ENCODE measurements at places on chromosomes 13 and 19.

DNA sequence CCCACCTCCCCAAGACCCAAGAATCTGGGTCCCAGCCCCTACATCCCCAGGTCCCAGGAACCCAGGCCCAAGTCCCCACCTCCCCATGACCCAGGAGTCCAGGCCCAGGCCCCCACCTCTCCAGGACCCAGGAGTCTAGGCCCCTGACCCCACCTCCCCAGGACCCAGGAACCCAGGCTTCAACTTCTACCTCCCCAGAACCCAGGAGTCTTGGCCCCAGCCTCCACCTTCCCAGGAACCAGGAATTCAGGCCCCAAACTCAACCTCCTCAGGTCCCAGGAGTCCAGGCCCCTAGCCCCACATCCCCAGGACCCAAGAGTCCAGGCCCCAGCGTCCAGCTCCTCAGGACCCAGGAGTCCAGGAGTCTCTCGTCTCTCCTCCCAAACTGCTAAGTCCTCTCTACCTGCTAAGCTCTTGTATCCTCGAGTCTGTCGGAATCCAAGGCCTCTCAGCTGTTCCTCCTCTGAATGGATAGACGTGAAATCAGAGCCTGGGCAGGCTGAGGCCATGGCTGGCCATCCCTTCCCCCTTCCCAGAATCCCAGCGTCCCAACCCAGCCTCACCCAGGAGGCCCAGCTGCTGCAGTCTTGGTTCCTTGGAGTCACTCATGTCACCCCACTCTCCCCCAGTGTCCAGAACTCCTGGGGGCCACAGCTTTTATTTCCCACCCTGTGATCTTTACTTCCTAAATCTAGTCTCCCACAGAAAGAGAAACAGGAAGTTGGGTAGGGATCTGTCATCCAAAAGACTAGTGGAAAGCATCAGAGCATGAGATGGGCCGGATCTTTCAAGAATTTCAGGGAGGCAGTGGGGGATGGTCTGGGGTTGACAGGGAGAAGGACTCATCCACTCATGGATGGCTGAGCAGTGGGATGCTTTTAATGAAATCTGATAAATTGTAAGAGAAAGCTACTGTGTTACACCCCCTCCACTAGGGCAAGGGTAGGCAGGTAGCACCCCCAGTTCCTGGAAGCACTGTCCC, at the start of gene CD209:
TSS of gene CD209 (minus strand) at position 632 of the 982 bp plus-strand sequence. CDS start at position 609, 23 bp downstream.
- no peak for DNase-seq

GRCh38 chr13:24252136-24252535, 57.2 kb upstream of the C1QTNF9 start:
- no peak for DNase-seq

- DNase-seq, result no peak
These were observed 442 bp upstream of the CDC16 start for GRCh38 chr13:114234266-114234644.

- peak; percentile 52 for DNase-seq
These were observed 15.3 kb downstream of the RAB3D start for GRCh38 chr19:11324079-11324661.

DNA sequence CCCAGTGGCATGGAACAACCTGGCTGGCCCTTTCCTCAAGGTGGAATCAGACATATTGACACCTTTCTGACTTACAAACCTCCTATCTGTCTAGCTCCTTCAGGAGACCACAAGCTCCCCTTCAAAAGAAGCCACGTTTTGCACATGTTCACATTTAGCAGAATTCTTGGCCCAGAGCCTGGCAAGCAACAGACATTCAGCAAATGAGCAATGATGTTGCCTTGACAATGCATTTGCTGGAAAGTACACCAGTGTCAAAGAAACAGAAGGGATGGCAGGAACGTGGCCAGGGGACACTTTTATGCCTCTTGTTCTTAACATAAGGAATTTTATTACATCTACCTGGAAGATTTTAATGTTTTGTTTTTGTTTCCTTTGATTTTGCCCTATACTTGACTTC, 85.5 kb upstream of the FGF14 start:
- peak; percentile 26 for DNase-seq

DNA sequence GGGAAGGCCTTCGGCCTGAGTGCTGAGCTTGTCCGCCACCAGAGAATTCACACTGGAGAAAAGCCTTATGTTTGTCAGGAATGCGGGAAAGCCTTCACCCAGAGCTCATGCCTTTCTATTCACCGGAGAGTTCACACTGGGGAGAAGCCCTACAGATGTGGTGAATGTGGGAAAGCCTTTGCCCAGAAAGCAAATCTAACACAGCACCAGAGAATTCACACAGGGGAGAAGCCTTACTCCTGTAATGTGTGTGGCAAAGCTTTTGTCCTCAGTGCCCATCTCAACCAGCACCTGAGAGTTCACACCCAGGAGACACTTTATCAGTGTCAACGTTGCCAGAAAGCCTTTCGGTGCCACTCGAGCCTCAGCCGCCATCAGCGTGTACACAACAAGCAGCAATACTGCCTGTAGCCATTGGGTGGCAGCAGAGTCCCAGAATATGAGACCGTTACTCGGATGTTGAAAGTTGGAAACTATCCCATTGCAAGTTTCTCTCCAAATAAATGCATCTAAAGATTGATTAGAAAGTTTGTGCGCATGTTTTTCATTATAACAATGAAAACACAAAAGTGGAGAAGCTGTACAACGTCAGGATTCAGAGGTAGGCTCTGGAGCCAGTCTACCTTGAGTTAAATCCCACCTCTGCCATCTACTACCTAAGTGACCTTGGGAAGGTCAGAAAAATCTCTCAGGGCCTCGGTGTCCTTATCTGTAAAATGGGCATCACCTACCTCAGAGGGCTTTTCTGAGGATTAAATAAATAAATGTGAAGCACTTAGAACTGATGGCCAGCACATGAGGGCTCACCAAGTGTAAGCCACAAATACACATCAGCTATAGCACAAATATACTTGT, 21.1 kb downstream of the ZNF473 start:
- no peak for DNase-seq

DNA sequence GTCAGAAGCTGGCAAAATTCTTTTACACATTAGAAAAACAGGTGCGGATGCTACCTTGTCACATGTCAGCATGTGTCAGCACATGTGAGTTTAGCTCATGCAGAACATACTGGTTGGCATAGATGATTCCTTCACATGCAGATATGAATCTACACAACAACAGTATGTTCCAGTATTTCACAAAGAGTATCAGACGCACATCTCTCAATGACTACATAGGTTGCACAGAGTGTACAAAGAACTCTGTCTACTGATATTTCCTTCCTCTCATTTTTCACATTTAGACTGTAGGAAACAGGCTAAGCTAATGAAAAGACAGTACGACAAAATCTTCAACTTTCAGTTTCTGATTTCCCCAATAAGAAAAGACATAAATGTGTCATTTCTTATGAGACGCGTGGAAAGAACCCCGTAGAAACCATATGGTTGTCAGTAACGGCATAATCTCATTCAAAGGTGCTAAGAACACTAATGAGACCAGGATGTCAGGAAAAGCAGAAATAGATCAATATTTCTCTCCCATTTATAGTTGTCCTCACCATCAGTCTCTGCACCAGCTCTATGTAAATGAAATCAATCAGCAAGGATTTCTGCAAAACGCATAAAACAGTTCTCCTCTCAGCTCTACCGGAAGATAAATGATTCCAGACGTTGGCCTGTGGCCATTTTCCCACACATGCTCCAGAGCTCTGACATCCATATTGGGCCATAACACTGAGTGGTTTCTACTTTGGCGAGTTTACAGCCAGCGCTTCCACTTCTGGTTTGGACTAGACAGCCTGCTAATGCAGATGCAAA, 81.2 kb downstream of the STARD13 start:
- DNase-seq, result peak; percentile 7

DNA sequence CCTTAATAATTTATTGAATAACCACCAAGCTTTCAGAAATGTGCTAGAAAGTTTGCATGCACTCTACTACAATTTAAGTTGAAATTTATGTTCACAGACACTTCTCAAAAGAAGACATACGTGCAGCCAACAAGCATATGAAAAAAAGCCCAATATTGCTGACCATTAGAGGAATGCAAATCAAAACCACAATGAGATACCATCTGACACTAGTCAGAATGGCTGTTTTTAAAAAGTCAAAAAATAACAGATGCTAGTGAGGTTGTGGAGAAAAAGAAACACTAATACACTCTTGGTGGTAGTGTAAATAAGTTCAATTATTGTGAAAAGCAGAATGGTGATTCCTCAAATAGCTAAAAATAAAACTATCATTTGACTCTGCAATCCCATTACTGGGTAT, 308.8 kb upstream of the PCDH9 start:
- no peak for DNase-seq

DNA sequence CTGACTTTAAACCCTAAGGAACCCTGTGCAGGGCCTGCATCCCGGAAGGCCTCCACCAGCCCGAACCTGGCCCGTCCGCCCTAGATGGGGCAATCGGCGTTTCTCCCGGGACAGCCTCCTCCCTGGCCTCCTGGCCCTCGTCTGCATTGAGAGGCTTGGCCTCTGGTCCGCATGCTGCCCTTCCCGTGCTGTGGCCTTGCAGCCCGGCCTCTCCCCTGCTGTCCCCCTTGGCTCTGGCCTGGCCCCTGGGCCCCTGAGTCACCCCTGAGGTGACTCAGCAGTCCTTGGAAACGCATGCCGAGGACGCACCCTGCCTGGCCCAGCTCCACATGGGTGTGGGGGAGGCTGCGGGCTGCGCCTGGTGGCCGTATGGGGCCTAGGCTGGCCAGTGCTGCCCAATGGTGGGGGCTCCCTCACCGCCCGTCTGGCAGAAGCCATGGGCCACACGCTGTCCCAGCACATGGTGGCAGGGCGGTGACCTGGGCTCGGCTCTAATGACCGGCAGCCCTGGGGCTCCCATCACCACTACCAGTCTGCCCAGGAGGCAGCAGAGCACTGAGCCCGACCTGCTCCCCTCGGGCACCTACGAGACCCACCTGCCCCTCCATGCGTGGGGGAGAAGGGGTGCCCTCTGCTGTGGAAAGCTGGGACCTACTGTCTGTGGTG, 25.7 kb downstream of the SH3GL1 start:
- no peak for DNase-seq

DNA sequence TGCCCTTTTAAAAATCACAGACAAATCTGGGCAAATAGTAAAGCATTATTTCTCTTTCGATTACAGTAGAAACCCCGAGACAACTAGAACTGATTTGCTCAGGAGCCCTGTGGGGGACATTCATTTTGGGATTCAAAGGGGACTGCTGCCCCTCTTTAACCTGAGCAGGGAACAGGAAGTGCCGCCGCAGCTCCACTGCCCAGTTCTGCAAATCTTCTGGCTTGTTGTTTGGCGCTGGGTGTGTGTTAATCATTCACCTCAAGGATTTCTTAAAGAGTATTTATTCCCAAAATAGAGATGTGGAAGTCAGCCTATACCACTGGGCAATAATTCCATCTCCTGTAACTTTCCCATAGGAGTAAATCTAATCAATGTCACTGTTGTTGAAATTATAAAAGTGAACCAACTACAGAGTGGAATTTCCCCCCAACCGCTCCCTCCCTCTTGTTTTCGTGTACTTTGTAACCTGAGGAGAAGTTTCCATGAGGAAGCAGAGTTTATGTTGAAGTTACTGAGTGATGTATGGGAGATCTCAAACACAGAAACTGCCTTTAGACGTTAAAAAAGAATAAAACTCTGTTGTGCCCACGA, 515.8 kb downstream of the KLF12 start:
- DNase-seq, result no peak

GRCh38 chr13:40439928-40440327, 226.5 kb downstream of the FOXO1 start:
- DNase-seq, result no peak

DNA sequence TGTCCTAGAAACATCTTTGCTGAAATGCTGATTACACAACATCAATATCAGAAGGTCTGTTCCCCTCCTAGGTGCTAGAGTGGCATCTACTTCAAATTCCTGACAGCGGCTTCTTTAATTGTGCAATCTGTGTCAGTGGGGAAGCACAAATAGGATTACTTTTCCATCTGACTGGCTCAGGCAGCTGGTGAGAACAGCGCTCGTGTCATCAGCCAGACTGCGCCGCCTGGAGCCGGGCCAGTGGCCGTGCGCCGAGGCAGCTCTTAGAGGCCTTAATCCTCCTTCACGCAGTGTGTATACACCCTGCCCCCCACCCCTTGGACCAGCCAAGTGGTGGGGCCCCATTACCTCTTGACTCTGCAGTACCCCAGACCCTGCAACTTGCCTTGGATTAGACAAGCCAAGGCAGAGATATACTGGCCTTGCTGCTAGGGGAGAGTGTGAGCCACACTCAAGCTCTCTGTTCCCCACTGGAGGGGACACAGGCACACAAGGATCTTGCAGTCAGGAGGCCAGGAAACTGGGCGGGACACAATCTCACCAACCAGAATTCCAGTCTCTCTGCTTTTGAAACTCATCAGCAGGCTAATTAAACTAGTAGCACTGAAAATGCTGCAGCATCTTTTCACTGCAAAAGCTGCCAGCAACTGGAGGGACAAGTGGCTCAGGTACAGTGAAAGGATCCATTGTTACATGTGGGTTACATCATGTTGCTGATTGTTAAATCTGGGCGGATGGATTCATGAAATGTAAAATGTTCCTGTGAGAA, 48.9 kb upstream of the EPHX3 start:
- peak; percentile 92 for DNase-seq

- DNase-seq, result peak; percentile 24
These were observed 31.3 kb downstream of the TINCR start for GRCh38 chr19:5536337-5536894.

DNA sequence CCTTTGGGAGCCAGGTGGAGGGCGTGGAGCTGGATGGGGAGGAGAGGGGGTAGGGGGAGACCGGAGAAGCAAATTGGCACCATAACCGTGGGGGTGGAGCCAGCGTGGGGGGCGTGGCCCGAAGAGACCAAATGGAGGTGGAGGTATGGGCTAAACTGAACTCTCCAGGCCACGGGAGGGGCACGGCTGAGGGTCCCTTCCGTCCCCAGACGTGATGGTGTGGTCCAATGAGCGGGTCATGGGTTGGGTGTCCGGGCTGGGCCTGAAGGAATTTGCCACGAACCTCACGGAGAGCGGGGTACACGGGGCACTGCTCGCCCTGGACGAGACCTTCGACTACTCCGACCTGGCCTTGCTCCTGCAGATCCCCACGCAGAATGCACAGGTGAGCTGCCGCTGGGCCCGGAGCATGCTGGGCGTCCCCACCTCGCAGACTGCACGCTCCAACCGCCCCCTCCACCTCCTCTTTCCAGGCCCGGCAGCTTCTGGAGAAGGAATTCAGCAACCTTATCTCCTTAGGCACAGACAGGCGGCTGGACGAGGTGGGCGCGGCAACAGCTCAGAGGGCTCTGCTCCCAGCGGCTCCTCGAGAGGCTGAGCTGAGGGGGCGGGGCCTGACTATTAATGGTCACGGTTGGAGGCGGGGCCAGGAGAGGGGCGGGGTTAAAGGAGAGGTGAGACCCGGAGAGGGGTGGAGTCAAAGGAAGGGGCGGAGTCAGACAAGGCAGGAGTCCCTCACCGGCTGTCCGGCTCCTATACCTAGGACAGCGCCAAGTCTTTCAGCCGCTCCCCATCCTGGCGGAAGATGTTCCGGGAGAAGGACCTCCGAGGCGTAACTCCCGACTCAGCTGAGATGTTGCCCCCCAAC, 6.2 kb downstream of the HRC start:
- peak; percentile 96 for DNase-seq

All from NCI-H2171 treated with DMSO at 0.1 percent for 48 hours (cell line).